ENCODE measurements at places on chromosomes 2 and 18.

DNA sequence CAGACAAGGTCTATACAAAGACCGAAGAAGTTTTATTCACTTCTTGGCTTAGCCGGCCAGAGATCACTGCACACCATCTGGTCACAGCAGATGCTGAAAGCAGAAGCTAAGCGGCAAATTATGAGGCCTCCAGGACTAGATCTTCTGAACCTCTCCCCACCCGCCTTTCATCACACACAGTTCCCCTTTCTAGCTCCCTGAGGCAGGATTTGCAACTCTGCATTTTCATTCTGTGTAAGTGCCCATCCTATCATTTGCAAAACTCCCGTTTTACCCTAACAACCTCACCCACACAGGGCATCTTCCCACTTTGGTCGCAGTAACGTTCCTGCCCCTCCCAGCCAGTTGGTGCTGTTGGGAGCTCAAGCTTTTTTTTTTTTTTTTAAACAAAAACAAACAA lies 3.1 kb upstream of the MOB1A start:
- DNase-seq = peak; percentile 63

DNA sequence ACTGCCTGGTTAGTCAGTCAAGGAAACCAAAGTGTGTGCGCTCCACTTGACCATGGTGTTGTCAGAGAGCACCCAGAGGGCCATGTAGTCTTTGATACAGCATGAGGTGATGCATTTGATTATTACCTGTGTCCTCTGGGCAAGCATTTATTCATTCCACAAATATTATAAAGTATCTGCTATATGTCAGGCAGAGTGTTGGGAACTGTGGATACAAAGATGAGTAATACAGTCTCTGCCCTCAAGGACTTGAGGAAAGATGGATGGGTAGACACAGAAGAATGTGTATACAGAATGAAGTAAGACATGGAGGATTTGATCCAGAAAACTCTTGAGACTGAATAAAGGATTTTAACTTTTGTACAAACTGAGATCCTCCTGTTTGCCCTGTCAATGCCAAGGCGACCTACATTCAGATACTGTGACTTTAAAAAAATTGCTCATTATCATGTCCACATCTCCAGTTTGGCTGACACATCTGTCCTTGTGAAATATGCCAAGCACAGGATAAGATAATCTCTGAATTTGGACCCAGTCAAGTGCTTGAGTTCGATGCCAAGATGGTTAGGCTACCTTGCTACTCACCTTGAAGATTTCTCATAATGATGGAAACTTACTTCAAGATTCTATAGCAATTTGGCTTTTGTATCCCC lies 50.8 kb downstream of the ACYP2 start:
- DNase-seq = no peak

DNA sequence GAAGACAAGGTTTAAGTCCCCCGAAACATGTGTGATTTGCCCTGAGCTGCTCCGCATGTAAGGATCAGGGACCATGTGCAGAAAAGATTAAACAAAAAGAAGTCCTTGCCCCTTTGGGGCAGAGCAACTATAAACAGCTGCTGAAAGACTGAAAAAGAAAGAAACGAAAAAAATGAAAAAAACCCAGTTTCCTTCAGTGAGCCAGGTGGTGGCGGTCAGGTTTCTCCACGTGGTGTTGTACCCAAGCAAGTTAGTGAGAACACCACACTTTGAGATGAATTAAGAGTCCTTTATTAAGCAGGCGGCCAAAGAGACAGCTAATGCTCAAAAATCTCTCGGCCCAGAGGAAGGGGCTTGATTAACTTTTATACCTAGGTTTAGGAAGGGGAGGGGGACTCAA lies 404.9 kb upstream of the SYT4 start:
- no peak for DNase-seq

DNA sequence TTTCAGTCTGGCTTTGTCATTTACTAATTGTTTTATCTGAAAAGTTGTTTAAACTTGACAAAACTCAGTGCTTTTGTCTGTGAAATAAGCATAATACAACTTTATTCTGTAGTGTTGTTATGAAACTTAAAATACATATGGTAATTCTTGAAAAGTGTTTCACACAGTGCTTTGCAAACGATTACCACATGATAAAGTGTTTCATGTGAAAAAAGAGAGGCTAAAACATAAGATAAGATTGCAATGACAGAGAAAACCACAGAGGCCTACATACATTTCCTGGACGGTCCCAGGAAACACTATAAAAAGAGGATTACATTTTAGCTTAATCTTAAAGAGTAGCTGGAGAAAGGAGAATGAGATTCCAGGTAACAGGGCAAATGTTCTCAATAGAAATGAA lies 1934.6 kb upstream of the LRRTM1 start:
- DNase-seq = no peak

- no peak for DNase-seq
Observed at GRCh38 chr2:191246820-191247380, 1.7 kb downstream of the MYO1B start.

DNA sequence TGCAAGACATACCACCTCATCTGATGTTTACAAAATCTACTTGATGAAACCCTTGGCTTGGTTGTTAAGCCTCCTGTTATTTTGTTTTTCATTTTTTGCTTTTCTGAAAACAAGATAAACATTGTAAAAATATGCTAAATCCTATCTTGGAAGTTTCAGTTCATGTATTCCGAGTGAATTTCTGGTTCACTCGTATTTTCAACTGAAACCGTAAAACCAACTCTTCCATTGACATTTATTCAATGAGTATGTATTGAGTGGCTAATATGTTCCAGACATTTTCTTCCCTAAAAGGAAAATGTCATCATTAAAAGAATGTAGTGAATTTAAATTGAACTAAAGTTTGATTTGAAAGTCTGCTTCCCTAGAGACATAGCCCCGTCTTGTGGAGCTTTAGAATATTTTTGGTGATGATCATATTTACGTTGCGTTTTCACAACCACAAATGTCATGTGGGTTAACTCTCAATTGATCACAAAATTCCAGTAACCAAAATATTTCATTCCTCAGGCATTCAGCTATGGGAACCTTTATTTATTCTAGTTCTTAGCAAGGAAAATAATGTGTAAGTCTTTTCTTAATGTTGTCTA lies 204.2 kb downstream of the MBD2 start:
- DNase-seq = no peak

GRCh38 chr2:143356336-143356735 lies 227.1 kb downstream of the ARHGAP15 start:
- no peak for DNase-seq

DNA sequence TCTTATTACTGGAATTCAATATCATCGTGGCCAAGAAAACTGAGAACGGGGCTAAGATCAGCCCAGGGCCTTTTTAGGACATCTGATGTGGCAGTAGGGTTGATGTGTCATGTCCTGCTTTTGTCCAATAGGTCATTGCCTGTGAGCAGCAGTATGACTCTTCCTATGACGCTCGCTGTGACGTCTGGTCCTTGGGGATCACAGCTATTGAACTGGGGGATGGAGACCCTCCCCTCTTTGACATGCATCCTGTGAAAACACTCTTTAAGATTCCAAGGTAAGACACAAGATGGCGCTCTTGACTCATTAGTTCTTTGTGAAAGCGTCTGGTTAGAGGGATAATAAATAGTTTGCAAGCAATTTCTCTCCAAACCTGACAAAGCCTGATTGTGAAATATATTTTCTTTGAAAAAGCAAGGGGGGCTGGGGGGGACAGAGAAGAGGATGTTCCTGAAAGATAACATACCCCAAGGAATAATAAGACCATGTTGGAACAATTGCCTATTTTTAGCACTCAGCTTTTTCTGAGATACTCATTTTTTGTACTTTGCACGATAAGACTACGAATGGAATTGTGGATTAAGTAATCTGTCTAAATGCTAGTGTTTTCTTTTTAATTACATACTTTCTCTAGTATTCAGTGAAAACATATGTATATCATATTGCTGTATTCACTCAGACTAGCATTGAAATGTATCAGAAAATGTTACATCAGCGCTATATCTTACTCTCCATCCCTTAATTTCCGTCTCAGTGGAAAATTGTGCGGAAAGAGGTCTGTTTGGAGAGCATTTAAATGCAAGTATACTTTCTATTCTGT lies 58.1 kb downstream of the MYO3B start:
- peak; percentile 45 for DNase-seq

DNA sequence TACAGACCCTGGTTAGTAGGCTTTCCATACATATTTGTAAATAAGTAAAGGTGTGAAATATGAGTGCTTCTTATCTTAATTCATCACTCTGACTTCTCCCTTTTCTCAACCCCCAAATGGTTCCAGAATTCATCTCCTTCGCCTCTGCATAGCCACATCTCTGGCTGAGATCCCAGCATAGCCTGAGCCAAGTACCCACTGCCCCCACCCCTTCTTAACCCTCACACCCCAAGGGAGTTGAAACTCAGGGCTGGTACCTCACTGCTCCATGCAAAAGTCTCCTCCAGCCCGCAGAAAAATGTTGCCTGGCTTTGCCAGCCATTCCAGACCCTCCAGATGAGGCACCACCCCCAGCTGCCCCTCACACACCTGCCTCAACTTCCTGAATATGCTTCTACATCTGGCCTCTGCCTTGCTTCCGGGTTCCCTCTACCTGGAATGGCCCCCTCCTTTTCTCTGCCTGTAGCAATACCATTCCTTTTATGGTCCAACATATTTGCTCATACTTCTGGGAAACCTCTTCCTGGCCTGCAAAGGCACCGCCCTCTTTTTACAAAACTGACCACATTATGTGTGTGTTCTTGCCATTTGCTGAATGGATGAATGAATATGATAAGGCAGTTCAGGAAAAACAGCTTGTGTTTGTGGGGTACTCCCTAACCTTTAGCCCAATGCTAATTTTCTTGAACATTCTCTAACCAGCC lies 112.8 kb downstream of the CELF4 start:
- no peak for DNase-seq

- no peak for DNase-seq
Observed at GRCh38 chr2:20144861-20145260, 80.1 kb downstream of the SDC1 start.

- no peak for DNase-seq
Observed at GRCh38 chr2:127051116-127052056, 55.6 kb downstream of the BIN1 start.

GRCh38 chr2:24439280-24439970 lies 51.6 kb upstream of the NCOA1 start:
- no peak for DNase-seq

- DNase-seq = no peak
Observed at GRCh38 chr18:38257661-38258060, 692.1 kb upstream of the CELF4 start.

GRCh38 chr2:47403609-47404193 lies 745 bp downstream of the MSH2 start:
- DNase-seq = no peak

DNA sequence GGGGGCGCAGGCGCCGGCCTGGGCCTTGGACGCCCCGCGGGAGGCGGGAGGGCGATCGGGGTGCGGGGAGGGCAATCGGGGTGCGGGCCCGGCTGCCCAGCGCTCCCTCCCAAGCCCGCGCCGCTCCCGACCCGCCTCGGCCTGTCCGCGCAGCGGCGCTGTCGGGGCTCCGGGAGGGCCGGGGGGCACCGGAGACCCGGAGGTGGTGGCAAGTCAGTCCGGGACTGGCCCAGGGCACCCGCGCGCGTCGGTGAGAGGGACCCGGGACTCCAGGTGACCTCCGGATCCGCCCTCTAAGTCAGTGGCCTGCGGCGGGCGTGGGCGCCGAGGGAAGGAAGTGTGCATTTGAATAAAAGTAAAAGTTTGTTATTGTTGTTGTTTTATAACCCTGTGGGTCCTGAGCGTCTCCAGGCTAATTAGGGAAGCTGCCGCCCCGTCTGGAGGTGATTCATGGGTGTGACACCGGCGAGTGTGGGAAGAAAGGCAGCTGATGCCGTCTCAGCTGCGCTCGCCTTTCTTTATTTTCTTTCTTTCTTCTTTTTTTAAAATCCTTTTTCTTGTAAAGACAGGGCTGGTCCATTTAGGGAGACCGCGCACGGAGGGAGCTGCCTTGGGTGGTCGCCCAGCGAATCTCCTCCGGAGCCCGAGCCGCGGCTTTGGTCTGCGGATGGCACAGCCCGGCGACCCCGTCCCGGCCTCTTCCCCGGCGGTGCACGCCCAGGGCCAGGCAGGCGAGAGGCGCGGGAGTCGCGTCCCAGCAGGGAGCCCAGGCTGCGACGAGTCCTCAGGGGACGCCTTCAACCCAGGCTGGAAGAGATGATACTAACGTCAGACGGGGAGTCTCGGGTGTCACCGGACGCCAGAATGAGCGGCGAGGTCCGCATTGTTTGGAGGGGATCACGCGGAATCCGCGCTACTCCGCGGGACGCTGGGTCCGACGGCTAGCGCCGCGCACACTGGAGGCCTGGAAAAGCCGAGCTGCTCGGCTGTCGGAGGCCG lies 627 bp upstream of the CRACDL start:
- peak; percentile 53 for DNase-seq

DNA sequence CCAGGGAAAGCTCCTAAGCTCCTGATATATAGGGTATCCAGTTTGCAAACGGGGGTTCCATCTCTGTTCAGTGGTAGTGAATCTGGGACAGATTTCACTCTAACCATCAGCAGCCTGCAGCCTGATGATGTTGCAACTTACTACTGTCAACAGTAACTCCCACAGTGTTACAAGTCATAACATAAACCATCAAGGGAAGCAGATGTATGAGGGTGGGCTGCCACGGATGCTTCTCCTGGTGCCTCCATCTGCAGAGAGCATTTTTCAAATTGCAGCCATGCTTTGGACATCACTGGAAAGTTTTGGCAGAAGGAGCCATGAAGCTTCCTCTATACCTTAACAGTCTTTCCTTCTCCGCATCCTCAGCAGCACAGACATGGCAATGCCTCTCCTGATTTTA lies 234.5 kb downstream of the ANKRD36B start:
- DNase-seq = no peak
